Anterior cingulate cortex (tissue), 58 donors: ENCODE measurements at places on chromosomes 5 and 9.

GRCh38 chr9:14215614-14216013, 98.3 kb downstream of the NFIB start:
- DNase-seq: no peak

DNA sequence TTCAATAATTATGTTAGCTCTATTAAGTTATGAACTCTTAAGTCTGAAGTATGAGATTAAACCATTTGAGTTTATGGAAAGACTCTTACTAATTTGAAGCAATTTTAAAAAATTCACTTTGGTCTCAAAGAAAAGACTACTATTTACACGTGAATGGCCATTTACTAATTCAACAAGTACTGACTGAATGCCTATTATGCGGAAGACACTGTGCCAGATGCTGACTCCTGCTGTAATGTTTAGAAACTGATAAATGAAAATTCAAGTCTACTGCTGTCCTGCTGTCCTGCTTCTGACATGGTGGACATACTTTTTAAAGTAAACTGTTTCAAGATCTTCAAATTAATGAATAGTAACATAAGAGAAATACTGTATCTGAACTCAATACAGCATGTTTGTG, 116.2 kb downstream of the MPDZ start:
- DNase-seq: no peak

- DNase-seq: no peak
These were observed 72.1 kb upstream of the HSPB3 start for GRCh38 chr5:54383225-54383901.

- DNase-seq: no peak
These were observed 115.1 kb upstream of the ZNF366 start for GRCh38 chr5:72622170-72622760.

- no peak for DNase-seq
These were observed 91.3 kb upstream of the LRRTM2 start for GRCh38 chr5:138966236-138966985.

GRCh38 chr5:68565427-68565826, 349.9 kb downstream of the PIK3R1 start:
- DNase-seq: no peak

DNA sequence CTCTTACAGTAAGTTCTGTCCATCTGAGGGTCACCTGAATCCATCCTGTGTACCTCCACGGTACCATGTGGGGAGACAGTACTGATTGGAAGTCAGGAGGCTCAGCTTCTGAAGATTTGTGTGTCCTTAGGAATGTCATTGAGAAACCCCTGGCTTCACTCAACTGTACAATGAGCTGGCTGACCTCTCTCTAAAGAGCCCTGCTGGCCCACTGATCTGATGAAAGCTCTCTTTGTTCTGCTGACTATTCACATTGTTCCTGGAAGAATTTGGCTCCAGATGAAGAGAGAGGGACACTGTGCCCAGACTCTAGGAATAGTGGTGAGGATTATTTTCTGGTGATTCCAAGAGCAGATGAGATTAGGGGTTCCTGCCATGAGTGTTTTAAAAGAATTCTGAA, 141.2 kb downstream of the LURAP1L start:
- DNase-seq: no peak

DNA sequence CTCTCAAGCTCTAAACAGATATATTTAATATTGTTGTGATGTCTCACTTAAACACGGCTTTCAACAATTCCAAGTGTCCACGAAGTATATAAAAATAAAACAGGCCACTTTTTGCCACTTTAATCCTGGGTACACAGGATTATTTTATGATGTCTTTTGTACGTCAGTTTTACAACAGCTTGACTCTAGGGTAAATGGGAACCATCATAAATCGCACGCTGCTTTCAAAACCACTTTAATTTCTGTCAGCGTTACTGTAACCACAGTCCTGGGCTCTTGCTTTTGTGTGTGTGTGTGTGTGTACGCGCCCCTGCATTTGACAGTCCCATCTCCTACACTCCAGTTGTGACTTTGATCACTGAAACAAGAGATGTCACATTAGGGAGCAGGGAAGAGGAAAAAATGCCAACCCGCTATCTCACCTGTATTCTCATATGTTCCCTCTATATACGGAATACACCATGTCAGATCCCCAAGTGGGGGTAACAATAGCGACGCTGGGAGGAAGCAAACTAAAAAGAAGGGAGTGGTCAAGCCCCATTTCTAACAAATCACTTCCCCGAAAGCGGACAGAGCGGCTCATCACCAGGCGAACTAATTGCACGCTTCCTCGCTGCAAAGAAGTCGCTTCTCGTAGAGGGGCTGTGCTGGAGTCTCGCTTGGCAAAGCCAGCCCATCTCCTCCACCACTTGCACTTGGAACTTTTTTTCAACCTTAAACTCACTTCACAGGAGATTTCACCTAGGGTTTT, 1.2 kb downstream of the BNC2 start:
- no peak for DNase-seq

GRCh38 chr5:138336952-138337684, 948 bp upstream of the FAM53C start:
- no peak for DNase-seq

DNA sequence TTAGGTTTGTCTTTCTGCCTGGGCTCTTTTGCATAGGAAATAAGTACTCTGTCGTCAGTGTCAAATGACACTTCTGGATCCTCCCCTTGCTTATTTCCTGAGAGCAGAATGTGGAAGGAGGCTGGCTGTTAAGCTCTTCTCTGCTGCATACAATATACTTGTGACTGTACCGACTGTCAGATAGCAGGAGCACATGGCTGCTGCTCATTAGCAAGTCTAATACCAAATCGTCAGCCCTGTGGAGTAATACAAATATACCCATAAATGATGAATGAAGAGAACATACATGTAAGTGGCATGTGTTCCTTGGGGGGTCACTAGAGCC, at the start of gene GPR151:
GPR151 (minus strand) TSS at position 40 of the 325 bp plus-strand sequence. CDS start 77 bp downstream, outside the sequence.
- no peak for DNase-seq

DNA sequence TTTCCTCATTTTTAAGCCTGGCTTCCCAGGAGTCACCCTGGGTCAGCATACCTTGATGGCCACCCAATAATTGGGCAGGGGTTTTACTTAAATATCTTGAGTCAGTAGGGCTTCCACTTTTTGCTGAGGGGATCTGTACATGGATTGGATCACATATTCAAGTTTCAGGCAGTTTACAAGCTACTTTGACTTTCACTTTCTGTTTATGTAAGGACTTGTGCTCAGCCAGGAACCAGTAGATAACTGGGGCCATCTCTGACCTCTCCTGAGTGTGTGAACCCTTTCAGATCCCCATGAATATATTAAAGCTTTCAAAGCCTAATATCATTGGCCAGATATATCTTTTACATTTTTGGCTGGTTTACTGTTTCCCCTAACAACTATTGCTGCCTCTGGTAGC, 45.1 kb downstream of the SLCO6A1 start:
- DNase-seq: no peak

GRCh38 chr5:59001154-59001553, 418.3 kb downstream of the RAB3C start:
- DNase-seq: no peak

- DNase-seq: no peak
These were observed 35.6 kb downstream of the IRX2 start for GRCh38 chr5:2715856-2716255.

DNA sequence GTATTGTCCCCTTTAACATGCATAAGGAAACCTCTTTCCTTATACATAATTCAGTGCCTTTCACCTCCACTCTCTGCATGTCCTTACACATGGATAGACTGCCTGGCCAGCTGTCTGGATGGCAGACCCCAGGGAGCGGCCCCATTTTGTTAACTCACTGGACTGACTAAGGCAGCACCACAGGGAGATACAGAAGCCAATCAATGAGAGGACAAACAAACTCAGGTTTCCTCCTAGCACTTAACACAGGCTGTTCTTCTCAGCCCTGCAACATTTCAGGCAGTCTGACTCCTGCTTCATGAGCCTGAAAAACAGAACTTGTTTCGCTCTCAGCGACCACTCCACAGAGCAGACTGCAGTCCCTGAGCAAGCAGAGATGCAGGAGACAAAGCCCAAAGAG, 135.4 kb upstream of the RASEF start:
- no peak for DNase-seq

GRCh38 chr5:14476786-14477435, 104.7 kb upstream of the OTULINL start:
- DNase-seq: no peak

DNA sequence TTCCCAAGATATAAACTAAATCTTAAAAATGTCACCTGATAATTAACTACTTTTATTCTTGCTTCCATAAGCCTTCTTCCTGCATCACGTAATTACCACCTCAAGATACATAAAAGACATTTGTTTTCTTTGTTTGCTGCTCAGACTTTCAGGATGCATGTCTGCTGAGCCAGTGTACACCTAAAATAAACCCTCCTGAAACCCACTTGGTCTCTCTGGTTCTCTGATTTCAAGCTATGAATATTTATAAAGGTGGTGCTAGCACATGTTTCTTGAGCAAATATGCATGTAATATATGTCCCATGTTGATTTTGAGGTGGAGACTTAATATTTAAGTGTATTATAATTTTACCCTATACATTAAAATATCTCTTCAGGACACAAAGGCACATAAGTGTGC, 1627.7 kb upstream of the CDH9 start:
- DNase-seq: no peak

GRCh38 chr9:93859431-93860215, 95.5 kb downstream of the BARX1 start:
- DNase-seq: no peak

GRCh38 chr9:96302021-96302420, at the start of gene HSD17B3:
Gene HSD17B3 (minus strand): TSS chr9:96302176. CDS start chr9:96302104, 72 bp downstream.
- no peak for DNase-seq

DNA sequence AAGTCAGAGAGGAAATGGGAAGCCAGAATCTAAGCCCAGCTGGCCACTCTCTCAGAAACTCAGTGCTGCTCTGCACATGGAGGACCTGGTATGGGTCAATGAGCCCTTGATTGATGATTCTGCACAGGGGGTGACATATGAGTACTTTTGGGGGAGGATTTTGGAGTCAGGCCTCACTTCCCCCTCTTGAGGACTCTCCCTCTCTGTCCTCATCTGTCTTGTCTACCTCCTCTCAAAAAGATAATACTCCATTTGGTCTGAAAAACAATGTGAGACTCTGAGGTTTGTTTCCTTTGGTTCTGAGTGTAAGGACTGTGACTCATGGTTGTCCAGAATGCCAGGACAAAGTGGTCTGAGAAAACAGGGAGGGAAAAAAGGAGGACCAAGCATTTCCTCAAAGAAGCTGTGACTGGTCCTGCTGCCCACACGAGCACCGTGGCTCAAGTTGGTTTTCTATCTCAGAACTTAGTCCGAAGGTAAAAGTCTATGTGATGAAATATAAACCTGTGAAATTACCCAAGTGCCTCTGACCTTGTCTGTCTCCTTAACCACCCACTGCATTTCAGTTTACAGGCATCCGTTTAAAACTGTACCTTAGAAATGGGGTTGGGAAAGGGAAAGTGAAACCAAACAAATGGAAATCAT, 11.1 kb downstream of the TTC39B start:
- no peak for DNase-seq

DNA sequence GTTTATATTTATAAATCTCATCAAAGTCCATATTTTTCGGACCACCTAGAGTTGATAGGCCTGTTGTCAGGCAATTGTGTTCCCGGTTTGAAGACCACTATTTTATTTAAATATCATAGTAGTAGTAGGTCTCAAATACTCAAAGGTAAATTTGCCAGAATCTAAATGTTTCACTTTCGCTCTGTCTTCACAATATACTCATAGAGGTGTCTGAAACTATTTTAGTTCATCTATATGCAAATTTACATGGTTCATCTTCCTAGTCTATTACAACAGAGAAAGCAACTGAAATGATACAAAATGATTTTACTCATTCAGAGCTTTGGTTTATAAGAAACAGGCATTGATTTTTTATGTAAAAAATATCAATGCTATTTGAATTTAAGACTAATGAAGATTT, 1897.5 kb downstream of the EFNA5 start:
- no peak for DNase-seq

DNA sequence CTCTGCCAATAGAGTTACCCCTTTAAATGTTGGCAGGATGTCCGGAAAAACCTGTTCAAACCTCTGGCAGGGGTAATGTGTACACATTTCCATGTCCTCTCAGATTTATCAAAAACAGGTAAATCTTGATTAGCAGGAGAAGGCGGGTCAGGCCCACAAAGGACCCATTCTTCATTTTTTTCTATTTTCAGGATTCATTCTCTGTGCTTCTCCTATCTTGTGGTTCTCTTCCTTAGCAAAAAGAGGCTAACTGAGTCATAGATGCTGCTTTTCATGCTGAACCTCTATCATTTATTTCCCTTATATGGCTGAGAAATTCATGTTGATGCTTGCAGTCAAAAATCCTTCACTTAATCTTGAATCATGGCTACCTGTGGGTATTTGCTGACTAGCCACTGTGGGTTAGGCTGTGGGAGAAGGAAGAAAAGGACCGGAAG, 112.7 kb upstream of the IQGAP2 start:
- DNase-seq: no peak

GRCh38 chr5:9437741-9438240, 108.1 kb downstream of the SEMA5A start:
- no peak for DNase-seq

DNA sequence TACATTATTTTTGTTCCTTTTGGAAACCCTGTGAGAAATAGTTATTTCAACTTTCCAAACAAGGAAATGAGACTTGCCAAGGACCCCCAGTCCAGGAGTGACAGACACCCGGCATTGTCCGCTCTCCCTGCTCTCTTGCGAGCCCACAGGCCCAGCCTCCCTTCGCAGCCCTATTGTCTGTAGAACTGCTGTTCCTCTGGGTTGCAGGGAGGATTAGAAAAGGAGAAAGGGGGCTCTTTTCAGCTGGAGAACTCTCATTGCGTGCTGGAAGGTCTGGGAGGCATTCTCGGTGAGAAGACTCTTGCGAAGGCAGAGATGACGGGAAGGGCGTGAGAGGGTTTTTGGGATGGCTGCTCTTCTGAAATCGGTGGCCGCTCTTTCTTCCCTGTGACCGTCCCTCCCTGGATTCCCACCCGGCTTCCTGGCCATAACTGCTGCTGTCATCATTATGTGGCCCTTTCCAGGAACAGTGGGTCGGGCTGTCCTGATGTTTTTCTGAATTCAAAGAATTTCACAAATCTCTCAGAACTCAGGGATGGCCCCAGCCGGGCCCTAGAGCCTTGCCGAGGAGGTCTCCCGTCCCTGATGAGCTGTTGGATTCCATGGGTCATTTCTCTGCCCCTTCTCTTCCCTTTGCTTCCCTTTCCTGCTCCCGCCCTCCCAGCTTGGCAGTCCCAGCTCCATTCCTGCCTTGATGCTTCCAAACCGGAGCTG, 29.8 kb downstream of the STC2 start:
- no peak for DNase-seq
